SK-N-SH (cell line): ENCODE measurements at places on chromosomes 5 and 9. TPM values are rescaled to one million over a fixed set of nuclear protein-coding genes. Genes with fewer than 3 reads are reported as not detected.

- no peaks in the 10 kb centered on the region for H3K4me1 ChIP-seq
- H3K36me3 ChIP-seq, result no peaks in the 10 kb centered on the region
- no peak overlapping the region for H3K27ac ChIP-seq
- no peak overlapping the region for H3K4me3 ChIP-seq
- H3K27me3 ChIP-seq, result no peaks in the 10 kb centered on the region; the same call in 1 of the 2 replicates
These were observed 57.7 kb upstream of the GALNT10 start for GRCh38 chr5:154132718-154133307.

SLC36A3 gene
- polyA plus RNA-seq, result not detected in 2 replicates

TRIM7 gene
- 2.0 and 3.5 TPM in 2 replicates for polyA plus RNA-seq

UIMC1 gene
- polyA plus RNA-seq, result 19.9 and 24.3 TPM in 2 replicates

GRCh38 chr9:124263800-124264426 is 6.2 kb downstream of the NEK6 start:
- H3K4me3 ChIP-seq, result no peak overlapping the region
- H3K4me1 ChIP-seq, result peaks cover 38% of the 10 kb centered on the region
- DNase-seq, result no peak
- peaks cover 12% of the 10 kb centered on the region; the same call in 1 of the 2 replicates for H3K36me3 ChIP-seq
- no peak overlapping the region for H3K27ac ChIP-seq

ACOT12 gene
- 0.07 and 0.19 TPM in 2 replicates for polyA plus RNA-seq

NLN gene
- polyA plus RNA-seq, result 17.1 and 20.0 TPM in 2 replicates

- H3K4me3 ChIP-seq, result no peak overlapping the region
- no peaks in the 10 kb centered on the region for H3K27me3 ChIP-seq
These were observed 618.3 kb downstream of the NR2F1-AS1 start for GRCh38 chr5:92962752-92963151.

DNA sequence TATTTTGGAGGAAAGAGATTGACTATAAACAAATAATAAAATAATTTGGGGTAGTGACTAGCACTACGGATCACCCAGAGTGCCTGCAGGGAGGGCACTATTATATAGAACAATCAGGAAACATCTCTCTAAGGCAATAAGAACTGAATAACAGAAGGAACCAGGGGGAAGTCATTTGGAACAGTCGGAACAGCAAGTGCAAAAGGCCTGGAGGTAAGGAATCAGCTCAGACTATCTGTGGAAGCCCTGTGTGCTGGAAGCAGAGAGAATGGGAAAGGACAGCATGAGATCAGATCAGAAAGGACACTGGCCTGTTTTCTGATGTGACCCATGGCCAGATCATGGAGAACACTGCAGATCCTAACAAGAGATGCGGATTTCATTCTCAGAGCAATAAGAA is 357.6 kb downstream of the EFNA5 start:
- no peaks in the 10 kb centered on the region for H3K4me1 ChIP-seq
- no peaks in the 10 kb centered on the region for H3K36me3 ChIP-seq
- H3K27ac ChIP-seq, result no peak overlapping the region
- no peak for DNase-seq
- H3K27me3 ChIP-seq, result no peaks in the 10 kb centered on the region

LHFPL2 gene
- 8.6 and 10.4 TPM in 2 replicates for polyA plus RNA-seq

ENTPD2 gene
- polyA plus RNA-seq, result not detected in 2 replicates

GRCh38 chr5:171131497-171131896 is 177.6 kb upstream of the TLX3 start:
- H3K27me3 ChIP-seq, result no peaks in the 10 kb centered on the region
- no peaks in the 10 kb centered on the region for H3K4me1 ChIP-seq
- no peaks in the 10 kb centered on the region for H3K36me3 ChIP-seq
- DNase-seq, result no peak
- no peak overlapping the region for H3K27ac ChIP-seq
- no peak overlapping the region for H3K4me3 ChIP-seq

- no peak overlapping the region for H3K27ac ChIP-seq
- H3K27me3 ChIP-seq, result no peaks in the 10 kb centered on the region; the same call in 1 of the 2 replicates
- DNase-seq, result peak; percentile 45
- no peaks in the 10 kb centered on the region for H3K4me1 ChIP-seq
- H3K36me3 ChIP-seq, result no peaks in the 10 kb centered on the region
- H3K4me3 ChIP-seq, result no peak overlapping the region
These were observed 87.4 kb downstream of the PAX5 start for GRCh38 chr9:36946653-36947052.

DNA sequence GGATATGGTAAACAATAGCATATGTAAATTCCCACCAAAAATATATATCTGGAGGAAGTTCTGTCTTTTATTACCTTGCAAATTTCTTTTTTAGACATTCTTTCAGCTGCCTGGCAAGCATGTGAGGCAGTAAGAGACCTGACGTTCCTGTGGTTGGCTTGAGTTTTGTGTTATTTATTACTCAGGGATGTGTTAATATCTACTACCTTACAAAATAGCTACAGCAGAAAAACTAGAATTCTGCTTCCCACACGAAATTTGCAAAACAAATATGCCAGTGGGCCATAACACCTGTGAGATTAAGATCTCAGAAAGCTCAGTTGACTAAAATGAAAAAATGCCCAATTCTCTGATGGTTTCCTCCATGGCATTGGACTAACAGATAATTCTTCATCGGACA is 274.2 kb downstream of the TMEM167A start:
- no peaks in the 10 kb centered on the region for H3K36me3 ChIP-seq
- H3K27ac ChIP-seq, result no peak overlapping the region
- H3K4me3 ChIP-seq, result no peak overlapping the region
- no peak for DNase-seq
- no peaks in the 10 kb centered on the region for H3K4me1 ChIP-seq

DNA sequence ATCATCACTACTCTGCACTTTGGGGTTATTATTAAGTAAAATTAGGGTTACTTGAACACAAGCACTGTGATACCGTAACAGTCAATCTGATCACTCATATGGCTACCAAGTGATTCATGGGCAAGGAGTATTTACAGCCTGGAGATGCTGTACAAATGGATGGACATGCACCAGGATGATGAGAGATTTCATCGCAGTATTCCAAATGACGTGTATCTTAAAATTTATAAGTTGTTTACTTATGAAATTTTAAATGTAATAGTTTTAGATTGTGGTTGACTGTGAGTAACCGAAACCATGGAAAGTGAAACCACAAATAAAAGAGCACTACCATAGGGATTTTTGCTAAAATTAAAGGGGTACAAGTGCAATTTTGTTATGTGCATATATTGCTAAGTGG is 462.2 kb upstream of the PTGER4 start:
- no peaks in the 10 kb centered on the region for H3K4me1 ChIP-seq
- no peak overlapping the region for H3K27ac ChIP-seq
- DNase-seq, result no peak
- no peak overlapping the region for H3K4me3 ChIP-seq

DNA sequence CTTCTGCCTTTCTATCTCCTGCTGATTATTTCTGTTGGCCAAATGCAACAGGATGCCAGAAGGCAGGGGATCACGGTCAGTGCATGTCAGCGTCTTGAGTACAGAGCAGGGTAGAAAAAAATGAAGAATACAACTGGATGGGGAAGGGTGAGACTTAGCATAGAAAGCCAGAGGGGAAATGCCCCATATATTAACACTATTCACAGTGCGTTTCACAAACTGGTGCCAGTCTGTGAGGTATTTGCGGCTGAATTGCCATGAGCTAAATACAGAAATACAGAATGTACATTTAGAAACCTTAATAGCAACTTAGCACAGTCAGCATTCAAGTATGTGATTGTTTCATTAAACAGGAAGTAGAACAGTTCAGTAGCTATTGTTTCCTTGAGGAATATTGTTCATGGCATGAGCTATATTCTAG is 31.0 kb upstream of the SLC1A3 start:
- DNase-seq, result no peak
- no peak overlapping the region for H3K4me3 ChIP-seq
- H3K27ac ChIP-seq, result no peak overlapping the region
- no peaks in the 10 kb centered on the region for H3K36me3 ChIP-seq

GRCh38 chr9:2150338-2150737 is 135.2 kb downstream of the SMARCA2 start:
- no peaks in the 10 kb centered on the region for H3K27me3 ChIP-seq
- no peaks in the 10 kb centered on the region for H3K36me3 ChIP-seq
- H3K27ac ChIP-seq, result no peak overlapping the region
- no peak overlapping the region for H3K4me3 ChIP-seq

DNA sequence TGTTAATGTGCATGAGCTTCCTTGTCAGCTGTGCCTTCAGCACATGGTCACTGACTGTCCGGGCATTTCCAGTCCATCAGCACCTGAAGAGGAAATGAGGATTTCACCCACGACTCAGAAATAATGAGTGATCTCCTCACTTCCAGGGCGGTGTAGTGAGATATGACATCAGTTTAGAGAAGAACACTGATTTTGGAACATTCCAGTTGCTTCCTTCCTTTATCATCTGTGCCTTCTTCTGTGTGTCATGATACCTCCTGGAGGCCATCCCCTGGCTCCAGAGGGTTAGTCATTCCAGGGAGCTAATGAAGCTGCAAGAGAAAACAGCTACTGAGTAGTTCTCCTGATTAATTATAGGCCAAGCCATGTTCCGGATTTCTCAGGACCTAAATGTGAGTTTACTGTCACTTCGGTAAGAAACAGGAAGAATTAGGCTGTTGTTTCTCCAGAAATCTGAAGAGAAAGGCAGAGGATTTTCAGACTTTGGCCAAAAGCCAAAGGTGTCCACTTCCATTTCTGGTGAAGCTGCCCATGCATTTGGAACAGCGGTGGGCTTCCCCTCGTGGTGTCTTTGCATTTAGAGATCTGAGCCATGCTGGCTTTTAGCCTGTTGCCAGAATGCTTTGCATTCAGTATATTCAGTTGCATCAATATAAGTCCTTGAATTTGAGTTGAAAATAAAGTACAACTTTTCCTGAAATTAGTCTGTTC is 161.3 kb upstream of the OTULINL start:
- H3K36me3 ChIP-seq, result peaks cover 39% of the 10 kb centered on the region
- no peaks in the 10 kb centered on the region for H3K27me3 ChIP-seq
- H3K4me1 ChIP-seq, result peaks cover 64% of the 10 kb centered on the region
- peak overlapping the region; percentile 98 for H3K27ac ChIP-seq
- no peak for DNase-seq

DNA sequence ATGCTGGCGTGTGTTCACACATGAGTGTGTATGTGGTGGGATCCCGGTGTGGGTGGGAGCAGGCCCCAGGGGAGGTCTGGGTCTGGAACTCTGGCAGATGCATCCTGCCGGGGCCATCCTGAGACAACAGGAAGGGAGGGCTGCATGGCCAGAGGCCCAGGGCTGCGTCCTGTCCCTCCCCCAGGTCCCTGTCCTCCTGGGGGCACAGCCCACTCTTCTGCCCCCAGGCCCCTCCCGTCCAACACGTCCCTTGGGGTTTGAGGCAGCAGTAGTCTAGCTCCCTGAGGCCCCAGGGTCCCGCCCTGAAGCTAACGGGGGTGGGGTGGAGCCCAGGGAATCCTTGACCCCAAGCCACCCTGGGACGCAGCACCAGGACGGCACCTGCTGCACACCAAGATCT is 16.6 kb downstream of the FLT4 start:
- H3K27ac ChIP-seq, result no peak overlapping the region
- H3K27me3 ChIP-seq, result no peaks in the 10 kb centered on the region
- H3K4me1 ChIP-seq, result no peaks in the 10 kb centered on the region
- DNase-seq, result no peak

- peaks cover 2% of the 10 kb centered on the region for H3K36me3 ChIP-seq
- no peaks in the 10 kb centered on the region for H3K27me3 ChIP-seq
- no peak overlapping the region for H3K27ac ChIP-seq
- no peak for DNase-seq
These were observed 22.5 kb downstream of the FOXD1 start for GRCh38 chr5:73426034-73426433.

DNA sequence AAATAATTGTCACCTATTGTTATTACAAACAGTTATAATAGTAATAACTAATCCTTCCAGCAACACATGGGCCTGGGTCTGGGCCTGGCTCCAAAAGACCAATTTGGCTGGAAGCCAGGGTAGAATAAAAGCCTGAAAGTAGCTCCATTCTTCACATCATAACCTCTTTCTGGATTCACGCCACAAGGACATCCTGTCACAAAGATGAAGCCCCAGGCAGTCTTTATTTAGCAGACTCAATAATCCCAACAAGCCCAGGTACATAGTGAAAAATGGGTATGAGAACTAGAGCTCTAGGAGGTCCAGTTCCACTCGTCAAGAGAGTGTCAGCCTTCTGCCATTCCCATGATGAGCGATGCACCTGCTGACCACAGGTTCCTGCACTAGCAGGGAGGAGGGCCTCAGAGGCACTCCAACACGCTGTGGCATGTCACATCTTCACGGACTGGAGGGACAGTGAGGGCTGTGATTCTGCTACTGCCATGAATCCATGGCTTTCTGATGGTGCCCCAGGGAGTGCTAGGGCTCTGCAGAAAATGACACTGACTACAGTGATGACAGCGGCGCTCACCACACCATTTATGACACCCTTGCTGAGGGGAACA is 124.9 kb downstream of the SPOCK1 start:
- H3K4me1 ChIP-seq, result peaks cover 4% of the 10 kb centered on the region; the same call in 1 of the 2 replicates
- H3K4me3 ChIP-seq, result no peak overlapping the region
- H3K27me3 ChIP-seq, result no peaks in the 10 kb centered on the region
- peak; percentile 61 for DNase-seq

DNA sequence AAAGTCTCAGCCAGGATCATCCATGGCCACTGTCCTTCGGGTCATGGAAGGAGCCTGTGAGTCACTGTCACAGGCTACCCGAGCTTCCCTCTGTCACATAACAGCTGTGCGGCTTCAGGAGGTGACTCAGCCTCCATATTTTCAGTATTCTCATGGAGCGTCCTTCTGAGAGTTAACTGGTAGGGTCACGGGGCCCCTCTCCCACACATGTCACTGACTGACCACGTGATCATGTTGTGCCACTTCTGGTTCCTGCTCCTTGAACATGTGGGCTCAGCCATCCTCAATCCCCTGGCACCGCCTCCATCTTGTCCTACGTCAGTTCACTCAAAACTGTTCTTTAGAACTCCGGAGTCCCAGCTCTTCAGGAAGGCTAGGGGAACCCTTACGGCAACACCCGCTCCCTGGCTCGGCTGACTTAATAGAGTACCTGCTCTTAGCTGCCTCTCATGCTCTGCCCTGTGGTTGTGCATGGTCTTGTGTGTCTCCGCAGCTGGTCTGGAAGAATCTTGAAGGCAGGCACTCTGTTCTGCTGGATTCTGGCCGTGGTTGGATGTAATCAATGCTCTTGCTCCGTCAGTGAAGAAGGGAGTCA is 182.8 kb downstream of the ICE1 start:
- H3K36me3 ChIP-seq, result no peaks in the 10 kb centered on the region
- H3K4me3 ChIP-seq, result no peak overlapping the region
- H3K4me1 ChIP-seq, result no peaks in the 10 kb centered on the region
- H3K27me3 ChIP-seq, result no peaks in the 10 kb centered on the region
- no peak overlapping the region for H3K27ac ChIP-seq

GRCh38 chr9:69176471-69177171 is 2.5 kb downstream of the TJP2 start:
- no peak overlapping the region for H3K27ac ChIP-seq
- no peaks in the 10 kb centered on the region for H3K27me3 ChIP-seq
- no peak for DNase-seq
- no peaks in the 10 kb centered on the region for H3K36me3 ChIP-seq
- no peak overlapping the region for H3K4me3 ChIP-seq

DNA sequence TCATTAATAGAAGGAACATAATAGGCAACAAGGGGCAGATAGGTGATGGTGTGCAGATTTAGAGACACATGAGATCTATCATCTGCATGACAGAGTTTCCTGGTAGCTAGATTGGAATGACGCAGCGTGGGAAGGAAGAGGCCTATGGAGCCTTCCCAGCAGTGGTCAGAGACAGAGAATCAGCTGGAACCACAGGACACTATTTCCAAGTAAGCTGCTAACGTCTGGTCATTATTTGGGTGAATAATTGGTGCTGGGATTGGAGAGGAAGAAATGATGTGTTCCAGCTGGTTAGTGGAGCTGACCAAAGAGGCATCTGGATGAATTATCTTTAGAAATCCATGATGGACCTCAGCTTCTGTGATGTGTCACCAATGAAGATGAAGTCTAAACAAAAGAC is 91.2 kb upstream of the PRR16 start:
- H3K4me3 ChIP-seq, result no peak overlapping the region
- H3K27ac ChIP-seq, result no peak overlapping the region
- no peaks in the 10 kb centered on the region for H3K36me3 ChIP-seq
- H3K4me1 ChIP-seq, result no peaks in the 10 kb centered on the region
- H3K27me3 ChIP-seq, result no peaks in the 10 kb centered on the region
